ENCODE measurements at places on chromosomes 12 and 14.

DNA sequence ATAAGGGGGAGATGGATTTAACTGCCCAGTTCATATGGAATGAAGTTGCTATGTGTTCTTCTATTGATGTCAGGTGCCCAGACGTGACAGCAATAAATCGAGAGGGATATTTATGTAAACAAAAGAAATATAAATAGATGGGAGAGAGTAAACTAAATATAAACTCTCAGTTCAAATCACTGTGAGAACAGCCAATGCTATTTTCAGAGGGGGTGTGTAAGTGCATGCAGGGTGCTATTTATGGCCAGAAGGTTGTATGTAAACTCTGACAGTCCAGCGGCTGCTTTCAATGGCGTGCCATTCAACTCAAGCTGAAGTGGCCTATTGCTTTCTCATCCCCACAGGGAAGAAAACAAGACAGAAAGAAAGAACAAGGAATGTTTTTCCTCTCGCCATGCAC lies 127.2 kb downstream of the KCNA5 start:
- DNase-seq = no peak

DNA sequence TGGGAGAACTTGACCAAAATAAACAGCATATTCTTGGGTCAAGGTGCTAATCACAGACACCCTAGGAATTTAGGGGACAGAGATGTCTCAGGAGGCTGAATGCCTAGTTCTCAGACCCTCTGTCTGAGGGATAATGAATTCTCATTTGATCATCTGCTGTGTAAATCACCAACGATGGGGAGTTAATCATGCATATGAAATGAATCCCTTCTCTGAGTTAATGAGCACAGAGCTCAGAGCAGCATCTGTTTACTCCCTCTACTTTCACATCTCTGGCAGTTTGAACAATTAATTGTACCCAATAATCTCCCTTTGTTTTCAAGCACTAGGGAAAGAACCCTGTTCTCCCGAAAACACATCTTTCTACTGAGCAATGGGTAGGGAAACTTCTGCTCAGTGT lies 129.4 kb upstream of the SRRM4 start:
- DNase-seq = no peak

- no peak for DNase-seq
These were observed 1.7 kb downstream of the RARG start for GRCh38 chr12:53230108-53230845.

DNA sequence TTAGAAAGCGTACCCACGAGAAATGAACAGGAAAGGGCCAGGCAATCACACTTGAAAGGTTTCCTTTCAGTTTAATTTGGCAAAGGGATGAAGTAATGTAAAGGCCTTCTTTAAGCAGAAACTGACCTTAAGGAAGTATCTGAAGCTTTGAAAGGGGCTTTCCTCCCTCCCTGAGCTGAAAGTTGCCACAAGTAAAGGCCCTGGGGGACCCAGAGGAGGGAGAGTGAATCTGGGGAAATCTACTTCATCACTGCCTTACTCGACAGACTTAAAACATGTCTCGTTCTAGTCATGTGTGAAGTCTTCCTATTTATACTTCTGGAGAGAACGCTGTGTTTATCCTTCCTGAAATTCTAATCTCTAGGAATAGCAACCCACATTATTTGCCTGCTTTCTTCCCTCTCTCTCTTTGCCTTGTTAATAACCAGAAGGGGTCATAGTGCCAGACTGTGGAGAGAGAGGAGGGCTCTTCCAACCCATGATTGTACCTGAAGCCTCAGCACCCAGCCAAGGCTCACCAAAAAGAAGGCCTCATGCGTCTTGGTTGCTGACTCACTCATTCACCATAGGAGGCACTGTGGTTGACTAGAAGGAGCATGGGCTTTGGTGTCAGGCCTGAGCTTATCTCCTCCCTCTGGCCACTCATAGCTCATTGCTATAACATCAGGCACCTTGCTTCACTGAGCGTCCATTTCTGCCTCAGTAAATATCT lies 10.2 kb upstream of the GPX2 start:
- DNase-seq = peak; percentile 46

GRCh38 chr14:66360366-66360926 lies 125.7 kb upstream of the CCDC196 start:
- no peak for DNase-seq

DNA sequence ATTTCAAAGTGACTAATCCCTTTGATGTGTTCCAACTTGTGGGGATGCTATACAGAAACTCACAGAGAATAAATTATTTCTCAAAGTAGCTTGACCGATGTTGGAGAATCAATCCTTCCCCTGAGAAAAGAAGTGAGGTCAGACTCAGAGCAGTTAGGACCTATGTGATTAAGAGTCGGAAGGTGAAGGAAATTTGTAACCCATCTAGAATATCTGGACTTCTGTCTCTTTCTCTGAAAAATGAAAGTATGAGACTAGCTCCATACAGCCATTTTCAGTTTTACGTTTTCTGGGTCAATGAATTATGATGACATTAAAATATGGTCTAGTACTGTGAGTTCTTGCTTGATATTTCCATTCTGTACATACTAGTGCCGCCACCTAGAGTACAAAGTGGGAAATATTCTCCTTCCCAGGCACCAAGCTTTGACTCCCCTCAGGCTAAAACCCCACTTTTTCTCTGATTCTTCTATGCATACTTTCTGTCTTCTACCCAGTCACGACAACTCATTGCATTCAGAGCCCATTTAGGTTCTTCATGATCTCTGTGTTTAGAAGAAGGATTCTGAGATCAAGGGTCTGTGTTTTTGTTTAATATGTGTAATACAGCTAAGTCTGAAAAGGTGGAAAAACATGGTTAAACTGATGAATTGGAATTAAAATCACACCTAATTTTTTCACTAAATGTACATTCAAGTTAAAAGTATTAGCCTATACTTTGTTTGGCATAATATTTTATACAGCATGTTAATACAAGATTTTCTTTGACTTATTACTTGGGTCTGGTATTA lies 6.9 kb upstream of the NTS start:
- DNase-seq = peak; percentile 51

- DNase-seq = no peak
These were observed 96.0 kb downstream of the ATXN2 start for GRCh38 chr12:111503116-111503515.

DNA sequence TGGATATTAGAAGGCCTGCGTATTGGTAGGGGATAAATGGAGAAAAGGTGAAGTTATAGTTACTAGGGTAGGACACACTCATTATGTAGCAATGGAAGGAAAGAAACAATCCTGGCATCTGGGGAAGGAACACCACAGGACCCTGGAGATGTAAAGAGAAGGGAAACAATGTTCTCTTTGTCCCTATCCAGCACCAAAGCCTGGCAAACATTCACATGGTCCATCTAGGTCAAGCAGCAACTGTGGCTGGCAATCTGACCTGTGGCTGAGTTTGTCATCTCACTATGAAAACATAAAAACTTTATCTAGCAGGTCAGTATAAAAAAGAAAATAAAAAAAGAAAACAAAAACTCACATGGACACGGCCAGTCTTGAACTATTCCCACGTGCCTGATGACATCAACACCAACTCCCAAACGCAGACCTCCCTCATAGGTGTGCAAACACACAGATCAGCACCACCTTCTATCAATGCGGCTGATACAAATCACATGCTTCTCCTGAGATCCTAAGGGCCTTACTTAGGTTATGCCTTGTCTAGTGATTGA lies 2.6 kb downstream of the POMT2 start:
- DNase-seq = no peak

GRCh38 chr12:20369305-20370013 lies 1.1 kb downstream of the PDE3A start:
- DNase-seq = peak; percentile 21

DNA sequence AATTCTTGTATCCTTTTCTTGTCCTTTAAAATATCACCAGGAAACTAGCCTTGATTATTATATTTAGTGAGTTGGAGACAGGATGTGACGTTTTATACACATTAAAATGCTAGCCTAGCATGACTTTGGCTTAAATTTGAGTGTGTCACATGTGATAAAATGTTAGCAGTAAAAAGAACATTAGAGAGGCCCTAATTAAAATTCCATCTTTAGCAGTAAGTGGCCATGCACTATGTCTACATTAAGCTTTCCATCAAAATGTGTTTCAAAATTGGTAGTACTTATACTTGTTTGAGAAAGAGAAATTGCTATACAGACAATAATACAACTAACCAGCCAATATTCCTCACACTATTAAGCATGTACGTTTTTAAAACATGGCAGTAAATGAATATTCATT lies 29.9 kb upstream of the MGAT4C start:
- DNase-seq = no peak

- DNase-seq = no peak
These were observed 7.4 kb downstream of the CDKN1B start for GRCh38 chr12:12724421-12725085.

Data from A549 (cell line).